ENCODE measurements at places on chromosomes 11 and 22.

GRCh38 chr11:129590030-129590752, 214.5 kb downstream of the BARX2 start:
- DNase-seq, result no peak

GRCh38 chr11:124113890-124114289, 1.4 kb upstream of the VWA5A start:
- DNase-seq, result no peak

DNA sequence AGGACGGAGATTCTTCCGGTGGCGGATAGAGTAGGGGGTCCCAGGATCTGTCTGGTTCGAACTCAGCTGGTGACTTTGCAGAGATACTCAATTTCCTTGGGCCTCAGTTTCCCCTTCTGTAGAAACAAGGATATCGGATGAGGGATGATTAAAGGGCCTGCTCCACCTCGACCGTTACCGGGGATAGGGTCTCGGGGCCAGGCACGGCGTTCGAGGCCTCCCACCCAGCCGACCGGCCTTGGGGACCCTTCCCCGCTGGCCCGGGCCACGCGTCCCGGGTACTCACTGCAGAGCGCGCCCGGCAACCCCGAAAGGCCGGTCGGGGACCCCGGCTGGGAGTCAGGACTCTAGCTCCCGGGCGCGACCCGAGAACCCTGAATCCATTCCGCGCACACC, 321 bp downstream of the RHBDD3 start:
- DNase-seq, result no peak

DNA sequence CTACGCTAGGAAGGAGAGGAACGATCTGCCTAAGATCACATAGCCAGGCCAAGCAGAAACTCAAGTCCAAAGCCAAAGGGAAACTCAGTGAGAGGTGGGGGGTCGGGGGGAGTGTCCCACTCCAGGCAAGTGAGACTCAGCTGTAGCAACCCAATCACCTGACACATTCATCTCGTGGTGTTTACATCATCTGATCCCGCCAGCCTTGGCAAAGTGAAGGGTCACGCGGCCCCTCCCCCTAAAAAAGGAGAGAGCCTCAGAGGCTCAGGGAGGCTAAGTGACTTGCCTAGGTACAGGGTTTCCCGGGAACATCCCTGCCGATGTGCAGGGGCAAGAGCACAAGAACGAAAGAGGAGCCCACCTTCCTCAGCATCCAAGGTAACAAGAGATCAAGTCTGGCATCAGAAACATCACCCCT, 21.5 kb downstream of the MYH9 start:
- no peak for DNase-seq

GRCh38 chr11:61896665-61897386, 5.5 kb upstream of the FADS3 start:
- DNase-seq, result no peak

DNA sequence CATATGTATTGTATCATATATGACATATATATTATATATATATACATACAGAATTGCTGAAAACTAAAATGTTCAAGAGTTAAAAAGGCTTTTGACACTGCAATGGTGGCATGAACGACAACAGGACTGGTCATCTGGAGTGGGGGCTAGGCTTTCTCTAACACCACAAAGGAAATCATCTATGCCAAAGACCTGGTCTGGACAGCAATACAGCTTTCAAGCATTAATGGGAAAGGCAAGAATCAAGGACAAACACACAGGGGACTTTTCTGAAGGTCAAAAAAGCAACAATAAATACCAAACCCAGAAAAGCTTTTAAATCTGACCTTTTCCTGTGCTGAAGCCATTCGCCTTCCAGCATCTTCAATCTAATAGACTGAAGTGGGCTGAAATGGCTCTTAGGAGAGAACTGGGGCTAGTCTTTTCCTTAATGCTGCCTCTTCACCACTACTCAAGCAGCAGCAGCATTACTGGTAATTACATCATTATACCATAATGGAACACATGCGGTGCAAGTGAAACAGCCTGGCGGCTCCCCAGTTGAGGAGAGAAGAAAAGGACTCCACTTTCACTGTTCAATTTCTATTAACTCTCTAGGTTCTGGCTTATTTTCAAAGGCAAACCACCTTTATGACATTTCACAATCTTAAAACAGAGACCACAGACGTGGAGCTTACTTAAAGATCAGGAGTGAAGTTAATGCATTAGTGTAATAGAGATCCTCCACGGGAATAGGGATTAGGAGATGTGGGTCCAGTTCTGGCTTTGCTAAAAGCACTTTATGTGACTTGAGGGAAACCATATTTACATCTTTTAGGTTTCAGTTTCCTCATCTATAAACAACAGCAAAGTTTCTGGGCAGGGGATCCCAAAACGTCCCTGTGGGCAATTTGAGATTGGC, 63.0 kb downstream of the GAB2 start:
- no peak for DNase-seq

DNA sequence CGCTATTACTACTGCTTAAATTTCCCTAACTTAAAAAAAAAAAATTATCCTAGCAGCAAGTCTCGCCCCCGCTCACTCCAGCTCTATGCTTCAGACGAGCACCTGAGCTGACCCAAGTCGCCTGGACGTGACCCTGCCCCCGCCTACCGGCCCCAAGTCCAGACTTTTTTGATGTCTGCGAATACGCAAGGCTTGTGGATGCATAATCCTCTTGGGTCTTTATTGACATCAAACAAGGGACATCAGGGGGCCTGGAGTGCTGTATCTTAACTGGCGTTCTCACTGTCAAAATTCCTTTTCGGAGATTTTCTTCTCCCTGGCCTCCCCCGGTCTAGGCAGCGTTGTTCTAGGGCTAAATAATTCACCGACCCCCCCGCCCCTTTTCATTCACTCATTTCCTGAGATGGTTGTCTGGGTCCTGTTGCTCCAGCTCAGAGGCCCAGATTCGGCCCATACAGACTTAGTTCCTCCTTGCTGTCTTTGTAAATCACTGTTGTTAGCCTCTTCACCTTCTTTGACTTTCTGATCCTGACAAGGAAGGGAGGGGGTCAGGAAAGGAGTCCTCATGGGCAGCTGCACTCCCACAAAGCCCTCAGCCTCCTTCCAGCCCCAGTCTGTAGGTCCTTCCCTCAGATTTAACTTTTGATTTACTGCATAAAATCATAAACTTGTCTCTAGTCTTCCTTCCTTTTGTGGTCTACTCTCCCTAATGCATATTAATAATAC, 601 bp upstream of the LRP4 start:
- no peak for DNase-seq

GRCh38 chr22:45743687-45744086, 72.1 kb downstream of the ATXN10 start:
- DNase-seq, result no peak

- no peak for DNase-seq
Measured at GRCh38 chr11:25702417-25702816, 629.5 kb upstream of the ANO3 start.

- DNase-seq, result no peak
Measured at GRCh38 chr11:73965764-73966121, 14.9 kb downstream of the DNAJB13 start.

GRCh38 chr11:1301220-1302000, 8.0 kb downstream of the TOLLIP start:
- DNase-seq, result no peak

GRCh38 chr11:128098781-128099180, 488.6 kb downstream of the ETS1 start:
- no peak for DNase-seq

- DNase-seq, result no peak
Measured at GRCh38 chr11:6203327-6203726, 2.0 kb upstream of the C11orf42 start.

Measured in omental fat pad (tissue), 4 donors.